ENCODE measurements at places on chromosomes 2 and 18.

DNA sequence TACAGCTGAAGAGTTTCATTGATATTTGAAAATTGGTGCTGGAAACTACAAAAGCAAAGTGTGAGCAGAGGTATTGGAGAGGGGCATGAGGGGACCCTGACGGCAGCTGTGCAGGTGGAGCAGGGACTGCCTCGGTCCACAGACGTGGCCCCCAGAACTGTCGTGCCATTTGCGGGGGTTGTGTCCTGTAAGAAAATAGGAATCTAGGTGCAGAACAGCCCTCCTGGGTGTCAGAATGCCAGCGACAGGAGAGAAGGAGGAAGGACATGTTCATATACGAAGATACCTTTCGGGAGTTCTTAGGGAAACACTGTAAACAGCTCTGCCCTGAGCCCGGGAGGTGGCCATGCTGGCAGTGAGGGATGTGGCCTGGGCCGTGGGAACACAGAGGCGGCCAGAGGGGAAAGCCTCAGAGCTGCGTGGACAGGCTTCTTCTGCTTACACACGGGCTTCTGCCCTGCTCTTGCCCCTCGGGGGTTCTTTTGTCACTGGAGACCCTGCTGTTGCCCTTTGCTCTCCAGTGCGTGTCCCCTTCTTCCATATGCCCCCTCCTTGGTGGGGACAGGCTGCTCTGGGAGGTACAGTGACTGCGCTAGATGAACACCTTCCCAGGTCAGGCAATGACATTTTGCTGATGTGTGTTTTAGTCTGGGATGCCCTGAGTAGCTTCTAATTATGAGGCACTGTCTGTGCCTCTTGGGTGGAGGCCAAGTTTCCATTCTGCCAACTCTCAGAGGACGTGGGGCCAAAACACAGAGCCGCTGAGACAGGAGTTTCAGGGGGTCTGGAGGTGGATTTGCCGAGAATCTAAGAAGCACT, 81.9 kb upstream of the TXNDC2 start:
- DNase-seq = no peak

GRCh38 chr18:9856092-9856491, 29.7 kb upstream of the TXNDC2 start:
- no peak for DNase-seq

DNA sequence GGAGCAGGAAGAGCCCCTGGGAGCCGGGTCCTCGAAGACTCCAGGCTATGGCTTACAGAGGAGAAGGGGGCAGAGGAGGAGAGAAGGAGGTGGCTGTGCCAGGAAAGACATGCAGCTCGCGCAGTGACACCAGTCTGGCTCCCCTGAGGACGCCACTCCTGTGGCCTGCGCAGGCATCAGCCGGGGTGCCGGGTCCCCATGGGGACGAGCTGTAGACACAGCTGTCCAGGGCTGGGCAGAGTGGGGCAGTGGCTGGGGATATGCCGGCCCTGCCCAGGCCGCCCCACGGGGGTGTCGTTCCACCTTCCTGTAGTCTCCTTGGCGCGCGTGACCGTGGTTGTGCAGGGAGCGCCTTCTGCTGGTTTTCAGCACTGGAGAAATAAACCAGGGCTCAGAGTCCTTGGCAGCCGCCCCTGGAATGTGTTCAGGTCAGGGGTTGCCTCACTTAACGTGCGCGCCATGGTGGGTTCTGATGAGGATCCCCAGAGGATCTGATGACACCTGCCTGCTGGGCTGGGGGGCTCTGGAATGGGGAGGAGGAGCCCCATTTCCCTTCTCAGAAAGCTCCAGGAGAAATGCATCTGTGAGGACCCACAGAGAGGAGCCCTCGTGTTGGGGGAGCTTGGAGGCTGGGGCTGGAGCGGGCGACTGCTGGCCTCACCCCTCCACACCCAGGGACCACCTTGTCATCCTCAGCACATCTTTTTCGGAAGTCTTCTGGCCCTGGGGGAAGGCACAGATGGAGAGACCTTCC, 26.7 kb downstream of the RAMP1 start:
- DNase-seq = no peak

- DNase-seq = no peak
Observed at GRCh38 chr18:676069-676468, 18.6 kb downstream of the TYMS start.

GRCh38 chr2:32484937-32485336, 128.1 kb downstream of the BIRC6 start:
- no peak for DNase-seq

DNA sequence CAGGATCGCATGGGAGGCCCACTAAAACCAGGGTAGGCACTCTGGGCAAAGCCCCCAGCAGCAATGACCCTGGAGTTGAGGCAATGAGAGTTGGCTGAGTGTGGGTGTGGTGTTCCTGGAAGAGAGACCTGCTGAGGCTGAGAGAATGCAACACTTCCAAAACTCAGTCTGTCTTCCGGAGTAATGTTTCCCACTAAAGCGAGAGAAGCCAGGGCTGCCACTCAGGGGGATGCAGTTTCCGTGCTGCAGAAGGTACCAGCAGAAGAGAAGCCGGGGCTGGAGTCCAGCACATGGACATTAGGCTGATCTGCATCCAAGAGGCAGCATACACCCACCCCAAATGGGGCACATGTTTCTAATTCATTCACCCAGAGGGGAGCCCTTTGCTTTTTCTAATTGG, 127.2 kb upstream of the ARHGAP28 start:
- no peak for DNase-seq

DNA sequence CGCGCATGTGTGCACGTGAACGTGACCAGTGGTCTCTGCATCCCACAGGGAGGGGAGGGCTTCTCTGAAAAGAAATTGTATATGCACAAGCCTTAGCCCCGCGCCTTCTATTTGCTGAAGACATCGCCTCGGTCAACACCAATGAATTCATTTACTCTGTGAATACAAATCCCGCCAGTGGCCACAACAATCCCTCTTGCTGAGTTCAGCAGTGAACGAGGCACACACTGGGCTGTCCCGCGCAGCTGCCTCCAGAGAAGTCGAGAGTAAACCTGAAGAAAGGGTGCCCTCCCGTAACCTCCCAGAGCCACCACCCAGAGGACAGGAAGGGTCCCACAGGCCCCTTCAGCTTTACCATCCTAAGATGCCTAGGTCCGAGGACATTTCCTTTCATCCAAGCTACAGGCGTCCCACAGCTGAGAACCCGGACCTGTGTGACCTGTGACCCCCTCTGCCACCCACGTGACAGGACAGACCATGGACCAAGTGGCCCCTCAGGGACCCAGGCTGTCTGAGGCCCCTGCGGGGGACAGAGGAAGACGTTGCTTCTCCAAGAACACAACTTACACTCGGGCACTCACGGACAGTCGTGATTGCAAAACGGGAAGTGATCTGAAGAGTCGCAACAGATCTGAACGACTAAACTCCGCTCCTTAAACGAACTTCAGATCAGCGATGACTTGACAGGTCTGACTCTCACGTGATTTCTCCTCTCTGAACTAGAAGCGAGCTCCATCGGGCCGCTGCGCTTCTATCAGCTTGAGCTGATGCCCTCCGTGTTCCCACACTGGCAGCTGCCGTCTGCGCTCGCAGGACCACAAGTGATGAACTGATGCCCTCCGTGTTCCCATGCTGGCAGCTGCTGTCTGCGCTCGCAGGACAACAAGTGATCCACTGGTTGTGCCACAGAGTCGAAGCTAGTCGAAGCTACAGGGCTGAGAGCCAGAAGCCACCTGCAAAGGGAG, 92.7 kb downstream of the ZNF516 start:
- DNase-seq = no peak

DNA sequence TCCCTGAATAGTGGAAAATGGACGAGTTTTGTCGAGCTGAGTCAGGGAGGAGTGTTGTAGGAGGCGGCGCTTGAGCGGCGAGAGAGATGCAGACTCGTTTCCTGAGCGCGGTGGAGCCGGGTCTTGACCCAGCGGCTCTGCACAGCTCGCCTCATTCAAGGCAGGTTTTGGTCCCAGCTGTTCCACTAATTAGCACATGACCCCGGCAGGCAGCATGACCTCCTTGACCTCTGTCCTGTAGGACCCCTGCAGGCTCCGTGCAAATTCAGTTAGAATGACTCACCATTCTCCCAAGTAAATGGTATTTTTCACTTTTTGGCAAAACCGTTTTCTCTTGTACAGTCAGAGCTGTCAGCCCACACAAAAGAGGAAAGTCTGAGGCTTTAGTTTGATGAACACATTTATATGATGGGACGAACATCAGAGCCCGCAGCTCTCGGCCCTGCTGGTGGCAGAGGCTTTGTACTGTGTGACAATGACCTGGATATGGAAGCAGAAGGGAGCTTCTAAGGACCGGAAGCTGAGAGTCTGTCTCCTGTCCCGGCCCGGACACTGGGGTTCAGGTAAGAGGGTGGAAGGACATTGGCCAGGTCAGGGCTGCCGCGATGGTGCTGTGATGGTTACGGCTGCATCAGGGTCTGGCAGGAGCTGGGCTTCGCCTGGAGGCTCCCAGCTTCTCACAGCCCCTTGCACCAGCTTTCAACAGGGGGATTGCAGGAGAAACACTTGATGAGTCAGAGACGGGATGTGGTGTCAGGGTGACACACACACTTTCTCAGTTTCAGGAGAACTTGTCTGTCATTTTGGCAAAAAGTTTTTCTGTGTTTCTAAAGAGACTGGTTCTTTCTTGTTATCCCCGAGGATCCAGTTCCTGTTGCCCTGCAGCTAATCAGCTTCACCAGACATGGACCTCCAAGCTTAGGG, 29.9 kb upstream of the ALKAL2 start:
- no peak for DNase-seq
